IMR-90 (cell line): ENCODE measurements at places on chromosomes 5 and 9. TPM values are rescaled to one million over a fixed set of nuclear protein-coding genes. Genes with fewer than 3 reads are reported as not detected.

DNA sequence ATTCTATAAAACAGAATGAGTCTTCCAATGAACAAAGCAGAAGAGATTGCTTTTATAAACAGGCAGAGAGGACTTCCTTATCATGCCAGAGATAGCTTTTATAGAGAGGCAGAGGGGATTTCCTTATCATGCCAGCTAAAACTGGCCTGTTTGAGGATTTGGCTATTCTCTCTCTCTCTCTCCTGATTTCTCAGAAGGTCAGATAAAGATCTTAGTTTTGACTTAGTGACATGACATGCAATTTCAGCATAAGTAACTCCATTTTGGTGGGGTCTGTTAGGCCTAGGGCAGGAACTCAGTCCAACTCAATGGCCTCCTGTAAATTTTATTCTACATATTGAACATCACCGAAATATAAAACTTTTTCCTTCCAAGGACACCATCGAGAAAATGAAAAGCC, 31.5 kb upstream of the DENND4C start:
- DNase-seq, result no peak

DNA sequence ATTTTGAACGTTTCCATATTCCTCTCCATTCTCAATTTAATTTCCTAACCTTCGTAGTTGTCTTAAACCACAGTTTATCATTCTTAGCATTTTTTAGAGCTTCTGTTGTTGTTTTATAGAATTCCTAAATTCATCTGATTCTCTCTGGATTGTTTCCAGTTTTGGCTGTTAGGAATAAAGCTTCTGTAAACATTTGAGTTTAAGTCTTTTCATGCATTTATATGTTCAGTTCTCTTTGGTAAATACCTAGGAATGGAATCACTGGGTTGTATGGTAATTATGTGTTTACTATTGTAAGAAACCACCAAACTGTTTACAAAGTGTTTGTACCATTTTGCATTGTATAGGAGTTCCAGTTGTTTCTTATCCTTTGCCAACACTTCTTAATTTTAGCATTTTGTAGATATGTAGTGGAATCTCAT, 29.7 kb downstream of the GPR21 start:
- DNase-seq, result peak; percentile 76

DNA sequence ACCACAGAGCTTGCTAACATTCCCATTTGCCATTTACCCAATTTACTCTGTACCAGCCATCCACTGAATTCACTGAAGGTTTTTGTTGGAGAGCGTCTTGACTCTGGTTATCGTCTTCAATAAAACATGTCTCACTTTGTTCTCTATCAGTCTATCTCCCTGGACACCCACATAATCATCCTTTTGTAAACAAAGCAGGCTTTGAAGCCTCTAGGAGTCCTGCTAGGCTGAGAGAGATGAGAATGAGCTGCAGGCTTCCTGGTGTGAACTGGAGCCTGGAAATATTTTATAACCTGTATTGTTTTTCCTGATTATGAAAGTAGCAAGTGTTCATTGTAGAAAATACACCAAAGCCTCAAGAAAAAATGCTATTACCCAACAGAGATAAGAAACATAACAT, 140.6 kb upstream of the ZNF366 start:
- no peak for DNase-seq

GRCh38 chr9:95124582-95125367, 192.7 kb downstream of the FANCC start:
- no peak for DNase-seq

GRCh38 chr5:107529618-107530017, 141.1 kb downstream of the EFNA5 start:
- no peak for DNase-seq

PCDHGA11 gene
- total RNA-seq, result 5.4 and 5.8 TPM in 2 replicates

CNTNAP3 gene
- 0.90 and 1.1 TPM in 2 replicates for total RNA-seq
